Endothelial cell (in vitro differentiated cells): ENCODE measurements at places on chromosomes 1 and 21.

DNA sequence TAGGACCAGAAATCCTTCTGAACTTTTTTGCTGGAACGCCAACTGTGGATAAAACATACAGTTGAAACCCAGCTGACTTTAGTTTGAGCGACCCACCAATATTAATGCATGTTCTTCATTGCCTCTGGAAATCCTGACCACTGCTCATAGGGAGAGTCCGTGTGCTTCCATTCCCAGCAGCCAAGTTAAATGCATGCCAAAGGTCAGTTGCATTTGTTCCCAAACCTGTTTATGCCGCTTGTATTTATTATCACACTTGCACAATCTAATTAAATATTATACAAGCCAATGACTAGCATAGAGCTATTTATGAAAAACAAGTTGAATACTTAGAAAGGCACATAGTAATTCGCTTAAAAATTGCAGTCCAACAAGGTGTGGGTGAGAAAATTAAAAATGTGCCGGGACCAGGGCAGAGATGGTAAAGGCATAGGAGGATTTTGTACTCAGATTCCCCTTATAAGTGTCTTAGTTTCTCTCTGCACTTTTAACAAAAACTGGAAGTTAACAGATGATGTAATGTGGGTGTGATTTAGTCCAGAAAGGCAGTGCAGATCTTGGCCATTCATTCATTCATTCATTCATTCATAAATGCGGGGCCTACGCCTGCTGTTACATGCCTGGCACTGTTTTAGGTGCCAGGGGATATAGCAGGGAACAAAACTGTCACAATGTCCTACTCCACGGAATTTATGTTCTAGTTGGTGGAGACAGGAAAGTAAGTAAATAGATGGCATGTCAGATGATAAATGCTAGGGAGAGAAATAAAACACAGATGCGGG, 99.7 kb downstream of the PRDM2 start:
- DNase-seq, result no peak

DNA sequence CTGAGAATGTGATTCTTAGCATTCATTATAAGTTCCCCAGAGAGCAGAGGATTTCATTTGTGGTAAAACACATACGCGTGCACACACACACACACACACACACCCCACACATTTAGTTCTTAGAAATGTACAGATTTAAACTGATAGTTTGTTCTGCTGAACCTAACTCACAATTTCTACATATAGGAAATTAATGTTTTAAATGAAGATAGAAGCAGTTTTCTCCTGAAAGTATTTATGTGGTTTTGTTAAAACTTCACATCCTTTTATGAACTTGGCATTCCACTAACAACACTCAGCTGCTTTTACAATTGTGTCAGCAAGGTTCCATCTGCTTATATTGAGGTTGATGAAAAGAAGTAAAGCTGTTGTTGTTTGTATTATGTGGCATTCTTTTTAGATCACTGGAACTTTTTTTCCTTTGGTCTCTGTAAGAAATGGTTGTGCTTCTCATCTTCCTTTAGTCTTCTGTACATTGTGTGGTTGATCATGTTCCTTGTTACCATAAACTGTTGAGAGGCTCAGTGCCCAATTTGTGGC, 41.6 kb downstream of the AK4 start:
- DNase-seq, result no peak

DNA sequence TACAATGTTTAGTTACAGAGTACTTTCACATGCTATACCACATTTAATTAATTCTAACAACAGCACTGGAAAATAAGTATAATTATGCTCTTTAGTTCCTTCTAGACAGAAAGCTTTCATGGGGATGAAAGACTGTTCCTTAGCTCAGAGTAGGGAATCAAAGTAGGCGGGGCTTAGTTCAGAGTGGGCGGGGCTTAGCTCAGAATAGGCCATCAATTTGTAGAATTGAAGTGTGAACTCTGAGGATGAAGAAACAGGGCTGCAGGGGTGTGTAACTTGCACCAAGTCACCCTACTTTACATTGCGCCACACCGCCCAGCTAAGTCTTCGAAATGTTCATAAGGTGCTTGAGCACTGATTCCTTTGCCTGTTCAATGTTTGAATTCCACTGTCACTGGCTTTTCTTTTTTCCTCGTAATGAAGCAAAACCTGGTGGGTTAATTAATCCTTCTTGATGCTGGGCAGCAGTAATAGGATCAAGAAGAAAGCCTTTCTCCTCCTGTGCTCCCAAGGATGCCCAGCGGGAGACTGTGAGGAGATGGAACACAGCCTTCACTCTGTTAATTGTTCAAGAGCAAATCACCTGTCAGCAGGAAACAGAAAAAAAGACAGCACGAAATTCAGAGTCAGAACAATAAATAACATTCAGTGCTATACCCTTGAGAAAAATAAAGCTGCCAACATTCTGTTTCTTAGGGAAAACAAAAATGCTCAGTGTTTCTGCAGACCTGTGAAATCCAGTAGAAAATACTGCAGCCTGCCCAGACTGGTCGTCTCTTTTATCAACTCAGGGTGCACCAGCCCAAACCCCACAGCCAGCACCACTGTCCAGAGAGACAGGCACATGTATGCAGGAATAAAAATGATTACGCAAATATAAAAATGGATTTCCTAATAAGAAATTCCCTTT, 66.5 kb upstream of the CAMK1G start:
- no peak for DNase-seq

DNA sequence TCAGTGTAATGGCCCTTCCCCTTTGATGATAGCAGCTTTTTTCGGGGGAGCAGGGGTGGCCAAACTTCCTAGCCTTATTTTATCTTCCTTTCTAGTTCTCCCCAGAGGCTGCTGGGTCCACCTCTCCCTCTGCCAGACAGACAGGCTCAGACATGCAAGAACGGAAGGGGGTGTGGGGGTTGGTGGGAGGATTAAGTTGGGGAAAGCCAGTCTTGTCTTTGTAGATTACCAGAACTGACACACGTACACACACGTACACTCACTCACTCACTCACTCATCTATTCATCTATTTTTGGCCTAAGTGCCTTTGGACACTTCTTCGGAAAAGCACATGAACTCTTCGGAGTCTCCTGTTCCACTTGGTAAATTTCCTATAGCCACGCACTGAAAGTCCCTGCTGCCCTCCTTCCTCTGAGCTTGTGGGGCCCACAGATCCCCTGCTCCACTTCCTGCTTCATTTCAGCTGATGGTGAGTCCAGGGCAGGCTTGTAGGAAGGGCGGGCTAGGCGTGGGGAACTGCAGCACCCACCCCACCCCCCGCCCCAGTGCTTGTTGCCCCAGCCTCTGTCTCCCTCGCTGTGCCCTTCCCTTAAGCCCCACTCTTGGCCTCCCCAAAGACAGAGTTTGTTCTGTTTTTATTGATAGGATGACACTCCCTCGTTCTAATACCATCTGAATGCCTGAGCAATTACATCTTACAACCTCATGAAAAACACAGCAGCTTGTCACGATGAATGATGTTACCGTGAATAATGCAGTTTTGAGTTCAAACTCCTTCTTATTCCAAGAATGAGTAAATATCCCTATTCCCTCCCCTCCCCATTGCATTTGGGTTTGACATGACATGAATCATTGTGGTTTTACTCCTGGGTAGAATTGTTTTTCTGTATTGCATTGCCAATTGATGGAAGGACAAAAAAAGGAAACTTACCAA, 60.7 kb upstream of the ATP5PO start:
- no peak for DNase-seq

- DNase-seq, result no peak
These were observed 279.4 kb downstream of the PTGER3 start for GRCh38 chr1:70768216-70768615.
